Left hindlimb (tissue), 1 donor: ENCODE measurements at places on chromosomes 7 and 10.

DNA sequence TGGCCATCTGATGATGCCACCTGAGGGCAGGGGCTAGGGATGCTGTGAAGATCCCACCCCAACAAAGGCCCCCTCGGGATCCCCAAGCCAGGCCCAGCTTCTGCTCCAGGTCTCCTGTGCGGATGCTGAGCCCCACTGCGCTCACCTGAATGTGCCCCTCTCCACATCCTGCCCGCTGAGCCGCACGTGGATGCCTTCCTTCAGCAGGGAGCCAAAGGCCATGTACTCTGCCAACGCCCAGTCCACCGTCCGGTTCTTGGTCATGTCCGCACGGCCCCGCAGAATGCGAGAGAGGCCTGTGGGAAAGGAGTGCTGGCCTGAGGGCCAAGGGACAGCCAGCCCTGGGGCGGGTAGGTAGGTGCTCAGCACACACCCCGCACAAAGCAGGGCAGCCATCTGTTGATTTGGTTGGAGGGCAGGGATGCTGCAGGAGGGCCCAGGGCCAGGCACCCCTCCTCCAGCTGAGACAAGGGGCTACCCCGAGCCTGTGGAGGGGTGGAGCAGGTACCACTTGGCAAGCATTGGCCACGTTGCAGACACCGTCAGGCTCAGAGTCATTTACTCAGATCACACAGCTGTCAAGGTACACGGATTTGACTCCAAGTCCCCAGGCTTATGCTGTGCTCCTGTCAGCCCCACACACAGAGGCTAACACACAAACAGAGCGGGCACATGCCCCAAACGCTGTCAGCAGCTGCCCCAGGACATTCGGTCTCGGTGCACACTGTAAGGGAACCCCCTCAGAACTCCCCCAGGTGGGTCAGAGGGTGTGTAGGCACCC is 19.2 kb downstream of the OGDHL start:
- DNase-seq, result no peak

GRCh38 chr10:11617233-11617632 is 5.8 kb upstream of the USP6NL start:
- no peak for DNase-seq

- DNase-seq, result no peak
These were observed 176.7 kb upstream of the ZNF32 start for GRCh38 chr10:43825421-43825820.

GRCh38 chr7:100621554-100621953 is 9.2 kb downstream of the MOSPD3 start:
- DNase-seq, result no peak

GRCh38 chr10:110174201-110174600 is 33.2 kb upstream of the MXI1 start:
- no peak for DNase-seq

DNA sequence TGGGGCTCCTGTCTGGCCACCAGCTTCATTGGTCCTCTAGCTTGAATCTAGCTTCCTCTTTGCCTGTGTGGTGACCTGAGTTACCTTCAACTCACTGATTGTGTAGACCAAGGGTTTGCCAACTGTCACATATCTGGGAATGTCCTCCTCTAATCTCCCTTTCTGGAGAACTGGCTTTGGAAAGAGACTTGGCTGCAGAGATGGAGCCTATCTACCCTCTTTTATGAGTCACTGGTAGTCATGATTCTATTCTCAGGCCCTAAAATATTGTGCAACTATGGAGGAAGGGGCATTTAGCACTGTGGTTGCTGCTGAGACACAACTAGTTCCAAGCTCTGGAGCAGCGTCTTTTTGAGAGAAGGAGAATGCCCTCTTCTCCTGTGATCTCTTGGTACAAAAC is 691.3 kb downstream of the KCNMA1 start:
- no peak for DNase-seq

GRCh38 chr10:11505639-11506038 is 105.8 kb downstream of the USP6NL start:
- DNase-seq, result no peak

GRCh38 chr10:114258274-114258840 is 19.3 kb downstream of the VWA2 start:
- no peak for DNase-seq

GRCh38 chr10:986881-987619 is 1.2 kb upstream of the GTPBP4 start:
- DNase-seq, result no peak

GRCh38 chr7:9124320-9124719 is 690.9 kb downstream of the NXPH1 start:
- DNase-seq, result no peak

DNA sequence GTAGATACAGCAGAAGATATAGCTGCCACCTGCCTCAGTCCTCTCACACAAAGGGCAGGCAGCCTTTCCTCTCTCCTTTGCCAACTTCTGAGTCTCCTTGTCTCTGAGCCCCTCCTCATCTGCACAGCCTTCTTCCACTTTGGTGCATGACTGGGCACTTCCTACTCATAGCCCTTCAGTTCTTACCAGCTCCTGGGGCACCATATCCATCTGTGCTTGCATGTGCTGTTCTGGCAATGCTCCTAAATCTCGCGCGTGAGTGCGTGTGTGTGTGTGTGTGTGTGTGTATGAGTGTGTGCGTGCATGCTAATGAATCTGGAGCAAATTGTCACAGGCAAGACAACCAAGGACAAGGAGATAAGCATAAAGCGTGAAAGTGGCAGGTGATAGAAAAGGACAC is 1271.6 kb upstream of the SORCS1 start:
- no peak for DNase-seq

- no peak for DNase-seq
These were observed 19.1 kb downstream of the ADAM8 start for GRCh38 chr10:133257489-133258065.

GRCh38 chr10:119375574-119376272 is 166.8 kb downstream of the RGS10 start:
- DNase-seq, result no peak

DNA sequence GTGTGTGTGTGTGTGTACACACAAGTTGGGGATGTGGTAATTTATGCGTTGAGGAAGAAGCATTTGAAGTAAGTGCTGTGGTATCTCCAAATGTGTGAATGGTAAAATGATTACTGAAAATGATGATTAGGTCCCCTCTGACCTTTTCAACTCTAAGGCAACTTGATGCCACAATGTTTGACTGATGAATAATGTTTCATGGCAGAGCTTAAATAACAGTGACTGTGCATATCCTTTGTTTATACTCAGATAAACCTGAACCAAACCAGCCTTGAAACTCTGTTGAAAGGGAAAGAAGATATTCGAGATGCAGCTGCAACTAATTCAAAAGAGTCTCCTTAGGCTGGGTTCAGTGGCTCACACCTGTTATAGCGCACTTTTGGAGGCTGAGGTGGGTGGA is 64.8 kb upstream of the YAE1 start:
- DNase-seq, result no peak

GRCh38 chr7:35623381-35623780 is 71.6 kb downstream of the HERPUD2 start:
- no peak for DNase-seq

DNA sequence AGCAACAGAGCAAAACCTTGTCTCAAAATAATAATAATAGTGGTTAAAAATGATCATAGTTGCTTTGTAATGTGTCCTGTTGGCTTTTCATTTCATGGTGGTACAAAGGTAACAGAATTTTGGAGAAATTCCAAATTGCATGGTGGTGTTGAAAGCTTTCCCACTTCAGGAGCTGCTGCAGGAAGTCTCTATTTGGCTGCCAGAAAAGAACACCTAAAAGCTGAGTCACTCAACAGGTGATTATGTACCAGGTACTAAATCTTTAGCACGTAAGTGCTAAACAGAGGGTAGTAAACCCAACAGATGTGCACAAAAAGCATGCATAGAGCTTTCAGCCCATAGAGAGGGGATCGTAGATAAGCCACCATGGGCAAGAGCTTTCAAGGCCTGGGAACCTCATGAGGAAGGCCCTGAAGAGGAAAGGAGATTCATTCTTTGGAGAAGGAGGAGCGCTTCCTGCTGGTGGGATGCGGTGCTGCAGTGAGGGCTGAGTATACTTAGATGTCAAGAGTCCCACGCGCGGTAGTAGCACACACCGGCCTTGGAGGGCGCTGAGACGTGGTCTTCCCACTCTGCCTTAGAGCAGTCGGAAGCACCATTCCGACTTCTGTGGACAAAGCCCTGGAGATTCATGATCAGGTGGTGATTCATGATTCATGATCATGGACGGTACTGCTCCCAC is 118.7 kb downstream of the RALA start:
- DNase-seq, result no peak

GRCh38 chr10:21368022-21368582 is 157.4 kb downstream of the SKIDA1 start:
- DNase-seq, result no peak

GRCh38 chr10:31197886-31198285 is 121.1 kb upstream of the ZEB1 start:
- DNase-seq, result no peak
